ENCODE measurements at places on chromosomes 2 and 18.

- H3K27me3 ChIP-seq, result peaks cover 4% of the 10 kb centered on the region
- no peak for DNase-seq
- no peaks in the 10 kb centered on the region for H3K36me3 ChIP-seq
- H3K4me1 ChIP-seq, result no peaks in the 10 kb centered on the region
- H3K27ac ChIP-seq, result no peak overlapping the region
These were observed 100.2 kb upstream of the ARL5A start for GRCh38 chr2:151928380-151928779.

GRCh38 chr2:38095996-38096861 is 20.3 kb upstream of the CYP1B1 start:
- H3K27ac ChIP-seq, result no peak overlapping the region
- DNase-seq, result peak; percentile 13
- no peak overlapping the region for H3K4me3 ChIP-seq
- peaks cover 22% of the 10 kb centered on the region for H3K27me3 ChIP-seq

DNA sequence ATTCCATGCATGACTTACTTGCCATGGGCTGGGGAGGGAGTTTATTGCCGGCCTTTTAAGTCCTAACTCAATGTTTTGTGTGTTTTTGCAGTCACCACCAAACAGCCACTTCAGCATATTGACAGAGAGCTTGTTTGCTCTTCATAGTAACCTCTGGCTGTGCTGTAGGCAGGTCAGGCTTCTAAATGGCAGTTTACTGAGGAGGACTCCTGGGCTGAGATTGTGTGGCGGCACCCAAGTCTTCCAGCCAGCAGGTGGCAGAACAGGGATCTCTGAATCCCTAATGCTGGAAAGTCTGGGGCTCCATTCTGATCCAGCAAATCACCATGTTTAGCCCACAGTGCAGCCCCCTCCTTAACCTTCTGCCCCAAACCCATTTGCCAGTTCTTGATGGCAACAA is 121.2 kb downstream of the CAPN13 start:
- H3K4me3 ChIP-seq, result no peak overlapping the region
- H3K27me3 ChIP-seq, result peaks cover 2% of the 10 kb centered on the region

GRCh38 chr2:45518546-45518945 is 92.5 kb downstream of the SRBD1 start:
- H3K27me3 ChIP-seq, result no peaks in the 10 kb centered on the region
- no peaks in the 10 kb centered on the region for H3K4me1 ChIP-seq
- H3K4me3 ChIP-seq, result no peak overlapping the region
- no peak for DNase-seq

DNA sequence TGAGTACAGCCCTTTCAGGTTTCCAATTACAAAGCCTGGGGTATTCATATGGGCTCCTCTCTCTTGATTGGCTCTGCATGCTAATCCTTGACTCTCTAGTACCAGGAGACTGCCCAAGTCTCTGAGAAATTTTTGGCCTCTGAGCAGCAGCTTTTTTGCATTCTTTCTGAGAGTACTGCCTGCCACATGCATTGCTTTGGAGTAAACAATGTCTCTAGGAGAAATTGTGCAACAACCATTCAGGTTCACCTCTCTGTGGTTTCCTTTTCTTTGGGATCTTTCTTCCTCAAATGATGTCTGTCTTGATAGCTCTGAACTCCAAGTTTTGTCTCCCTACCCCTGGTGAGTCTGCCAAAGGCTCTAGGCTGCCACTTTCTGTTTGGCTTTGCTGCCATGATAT is 115.8 kb upstream of the SETBP1 start:
- peaks cover 6% of the 10 kb centered on the region for H3K4me1 ChIP-seq
- DNase-seq, result no peak
- H3K27ac ChIP-seq, result no peak overlapping the region
- H3K4me3 ChIP-seq, result no peak overlapping the region
- H3K36me3 ChIP-seq, result no peaks in the 10 kb centered on the region

- H3K4me3 ChIP-seq, result no peak overlapping the region
- peaks cover 9% of the 10 kb centered on the region for H3K27me3 ChIP-seq
- H3K36me3 ChIP-seq, result peaks cover 9% of the 10 kb centered on the region
- H3K27ac ChIP-seq, result no peak overlapping the region
- H3K4me1 ChIP-seq, result peaks cover 12% of the 10 kb centered on the region
These were observed 99.6 kb upstream of the ASB18 start for GRCh38 chr2:236363711-236364277.

DNA sequence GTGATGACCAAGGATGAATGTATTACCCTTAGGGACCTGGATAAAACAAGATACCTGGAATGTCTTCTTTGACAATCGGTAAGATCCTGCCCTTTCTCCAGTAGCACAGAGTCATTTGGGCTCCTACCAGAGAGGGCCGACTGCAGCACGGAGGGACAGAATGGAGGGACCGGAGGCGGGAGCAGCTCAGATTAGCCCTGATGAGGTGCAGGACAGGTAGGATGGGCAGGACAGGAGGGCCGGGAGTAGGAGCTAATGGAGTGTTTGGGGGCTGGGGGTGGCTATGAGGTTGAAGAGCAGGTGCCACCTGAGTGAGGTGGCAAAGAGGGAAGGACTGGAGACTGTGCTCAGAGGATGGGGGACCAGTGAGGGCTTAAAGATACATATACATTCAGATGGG is 9.9 kb upstream of the PRELID3A start:
- H3K4me3 ChIP-seq, result no peak overlapping the region
- DNase-seq, result no peak
- peaks cover 28% of the 10 kb centered on the region for H3K27me3 ChIP-seq
- H3K27ac ChIP-seq, result no peak overlapping the region

DNA sequence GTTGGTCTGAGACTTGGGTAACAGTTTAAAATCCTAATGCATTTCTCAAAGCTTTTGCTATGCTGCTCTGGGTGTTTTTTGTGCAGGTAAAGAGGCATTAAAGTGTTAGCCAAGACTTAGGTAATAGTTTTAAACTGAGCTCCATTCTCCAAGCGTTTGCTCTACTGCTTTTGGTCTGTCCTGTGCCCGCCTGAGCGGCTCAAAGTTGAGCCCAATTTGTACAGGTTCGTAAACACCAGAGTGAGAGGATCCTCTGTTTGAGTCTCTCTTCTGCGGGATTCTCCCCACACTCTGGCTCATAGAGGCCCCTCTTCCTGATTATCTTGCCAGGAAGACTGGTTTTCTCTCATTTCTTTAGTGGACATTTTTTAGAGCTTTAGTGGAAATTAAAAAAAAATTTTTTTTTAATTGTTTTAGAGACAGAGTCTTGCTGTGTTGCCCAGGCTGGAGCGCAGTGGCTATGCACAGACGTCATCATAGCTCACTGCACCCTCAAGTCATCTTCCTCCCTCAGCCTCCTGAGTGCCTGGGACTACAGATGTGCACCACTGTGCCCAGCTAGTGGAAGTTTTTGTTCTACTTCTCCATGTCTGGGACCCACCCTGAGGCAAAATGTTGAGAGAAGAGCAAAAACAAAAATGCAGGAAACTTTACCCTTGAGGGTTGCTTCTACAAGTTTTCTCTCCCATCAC is 16.6 kb downstream of the CCDC138 start:
- no peaks in the 10 kb centered on the region for H3K4me1 ChIP-seq
- H3K27ac ChIP-seq, result no peak overlapping the region
- H3K36me3 ChIP-seq, result peaks cover 79% of the 10 kb centered on the region

DNA sequence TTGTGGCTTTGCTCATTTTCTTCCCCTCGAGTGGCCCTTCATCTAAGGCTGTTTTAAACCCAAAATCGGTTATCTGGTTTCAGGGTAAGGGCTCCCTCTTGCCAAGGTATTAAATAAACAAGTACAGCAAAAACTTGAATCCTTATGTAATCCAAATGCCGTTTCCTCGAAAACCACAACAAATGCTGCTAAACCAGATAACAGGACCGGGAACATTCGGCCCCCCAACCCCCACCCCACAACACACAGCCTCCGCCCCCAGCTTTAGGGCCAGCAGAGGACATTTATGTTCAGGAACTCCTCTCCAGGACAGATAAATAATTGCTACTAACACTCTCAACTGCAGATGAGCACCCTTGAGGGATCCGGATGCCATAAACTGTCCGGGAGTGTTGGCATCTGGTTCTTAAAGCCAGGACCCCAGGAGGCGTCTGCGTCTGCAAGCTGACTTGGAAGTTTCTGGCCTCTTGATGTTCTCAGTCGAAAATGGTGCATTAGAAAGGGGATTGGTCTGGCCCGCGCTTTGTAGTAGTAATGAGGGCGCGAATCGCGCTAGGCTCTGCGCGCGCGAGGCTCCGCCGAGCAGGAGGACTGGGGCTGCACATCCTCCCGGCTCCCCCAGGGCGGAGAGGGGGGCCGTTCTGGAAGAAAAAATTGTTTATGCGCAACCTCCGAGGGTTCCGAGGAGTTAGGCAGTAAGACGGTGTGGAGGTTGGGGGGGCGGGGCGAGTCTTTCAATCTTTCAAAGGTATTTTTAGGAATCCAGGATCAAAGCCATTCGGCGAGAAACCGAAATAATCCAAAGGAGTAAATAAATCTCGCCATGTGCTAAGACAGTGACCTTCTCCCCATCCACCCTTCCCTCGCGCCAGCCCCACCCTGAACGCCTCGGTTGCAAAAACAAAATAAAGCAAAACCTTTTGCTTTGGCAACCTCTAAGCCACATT is 3.9 kb upstream of the ID2 start:
- peak overlapping the region; percentile 82 for H3K4me3 ChIP-seq
- peak; percentile 61 for DNase-seq
- peaks cover 58% of the 10 kb centered on the region for H3K4me1 ChIP-seq
- peak overlapping the region; percentile 100 for H3K27ac ChIP-seq

- DNase-seq, result no peak
- peak overlapping the region; percentile 13 for H3K4me3 ChIP-seq
- H3K36me3 ChIP-seq, result peaks cover 30% of the 10 kb centered on the region
- peak overlapping the region; percentile 46 for H3K27ac ChIP-seq
- H3K27me3 ChIP-seq, result no peaks in the 10 kb centered on the region
These were observed 130.4 kb downstream of the MEIS1 start for GRCh38 chr2:66565291-66565690.
